ENCODE measurements at places on chromosomes 2 and 18.

DNA sequence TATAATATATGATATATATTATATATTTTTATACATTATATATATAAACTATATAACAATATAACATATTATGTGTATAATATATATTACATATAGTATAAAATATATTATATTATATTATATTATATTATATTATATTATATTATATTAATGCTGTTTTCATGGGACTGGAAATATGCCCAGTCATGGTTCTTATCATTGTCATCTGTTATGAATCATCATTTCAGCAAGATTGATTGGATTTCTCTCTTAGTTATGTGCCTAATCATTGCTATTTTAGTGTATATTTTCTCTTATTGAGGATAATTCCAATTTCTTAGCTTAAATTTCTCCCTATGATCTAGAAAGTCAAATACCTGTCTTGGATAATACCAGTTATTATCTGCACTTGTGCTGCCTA lies 617.8 kb downstream of the TRIB2 start:
- no peaks in the 10 kb centered on the region for H3K36me3 ChIP-seq
- no peaks in the 10 kb centered on the region for H3K4me1 ChIP-seq
- no peaks in the 10 kb centered on the region for H3K27me3 ChIP-seq
- no peak overlapping the region for H3K4me3 ChIP-seq
- H3K27ac ChIP-seq, result no peak overlapping the region
- DNase-seq, result no peak

DNA sequence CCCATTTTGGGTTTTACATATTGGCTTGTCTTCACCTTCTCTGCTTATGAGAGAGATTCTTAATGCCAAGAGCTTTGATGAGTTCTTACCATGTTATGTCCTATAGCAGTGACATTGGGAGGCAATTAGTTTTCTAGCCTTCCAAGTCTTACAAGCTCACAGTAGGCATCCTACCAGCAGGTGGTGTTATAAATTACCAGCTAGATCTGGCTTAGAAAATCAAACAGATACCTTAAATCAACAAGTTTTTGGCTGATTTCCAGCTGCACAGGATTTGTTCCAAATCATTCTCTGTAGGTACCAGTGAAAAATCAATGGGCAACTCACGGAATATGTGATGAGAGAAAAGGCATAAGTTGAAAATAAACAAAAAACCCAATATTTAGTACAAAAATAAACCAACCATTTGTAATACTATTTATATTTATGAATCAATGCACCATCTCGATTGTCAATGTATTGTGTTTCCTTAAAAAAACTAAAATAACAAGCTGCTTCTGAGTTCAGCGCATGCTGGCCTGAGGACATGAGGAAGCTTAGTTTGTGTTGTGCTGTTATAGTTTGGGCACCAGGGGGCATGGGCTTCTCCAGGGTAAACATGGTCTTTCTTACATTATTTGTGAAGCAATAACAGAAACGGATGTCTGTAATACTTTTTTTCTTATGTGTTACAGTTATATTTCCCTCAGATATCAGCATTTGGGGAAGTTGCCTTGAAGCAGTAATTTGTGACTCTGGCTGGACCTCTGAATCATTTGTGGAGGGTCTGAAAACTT lies 34.1 kb upstream of the NXPH2 start:
- no peak for DNase-seq
- H3K27me3 ChIP-seq, result no peaks in the 10 kb centered on the region
- H3K4me1 ChIP-seq, result no peaks in the 10 kb centered on the region
- H3K36me3 ChIP-seq, result no peaks in the 10 kb centered on the region
- H3K4me3 ChIP-seq, result no peak overlapping the region

DNA sequence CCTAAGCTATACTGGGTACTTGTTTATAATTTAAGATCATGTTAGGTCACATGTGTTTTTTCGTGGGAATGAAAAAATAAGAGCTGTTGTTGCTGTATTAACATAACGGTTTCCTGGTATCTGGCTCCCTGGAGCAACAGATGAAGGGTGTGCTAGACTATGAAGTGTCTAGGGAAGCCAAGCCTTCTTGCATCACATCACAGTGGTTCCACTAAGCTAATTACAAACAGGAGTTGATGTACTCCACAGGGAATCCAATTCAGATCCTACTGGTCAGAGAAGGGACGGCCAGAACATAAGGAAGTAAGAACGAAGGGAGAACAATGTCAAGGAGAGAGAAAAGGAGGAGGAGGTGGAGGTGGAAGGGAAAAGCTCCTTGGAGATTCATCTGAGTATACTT lies 193.0 kb upstream of the CYP26B1 start:
- no peaks in the 10 kb centered on the region for H3K36me3 ChIP-seq
- H3K4me1 ChIP-seq, result no peaks in the 10 kb centered on the region
- H3K27ac ChIP-seq, result no peak overlapping the region
- DNase-seq, result no peak

DNA sequence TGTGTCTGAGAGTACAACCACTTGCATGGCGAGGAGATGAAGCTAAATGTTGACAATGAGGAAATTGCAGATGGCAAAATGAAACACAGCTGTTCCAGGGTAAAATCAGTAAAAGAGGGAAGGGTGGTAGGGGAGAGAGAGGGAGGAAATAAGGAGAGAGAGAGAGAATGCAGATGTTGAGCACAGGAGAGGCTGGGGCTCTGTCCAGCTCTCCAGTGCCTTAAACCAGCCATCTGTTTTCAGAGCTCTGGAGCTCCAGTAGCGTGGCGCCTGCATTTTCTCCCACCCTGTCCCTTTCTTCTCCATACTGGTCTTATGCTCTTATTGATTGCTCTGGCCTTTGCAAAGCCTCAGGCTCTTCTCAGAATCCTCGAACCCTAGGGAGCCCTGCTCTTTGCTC lies 52.7 kb upstream of the BOD1L2 start:
- DNase-seq, result no peak
- H3K4me3 ChIP-seq, result no peak overlapping the region
- H3K36me3 ChIP-seq, result no peaks in the 10 kb centered on the region
- H3K4me1 ChIP-seq, result no peaks in the 10 kb centered on the region
- no peak overlapping the region for H3K27ac ChIP-seq

DNA sequence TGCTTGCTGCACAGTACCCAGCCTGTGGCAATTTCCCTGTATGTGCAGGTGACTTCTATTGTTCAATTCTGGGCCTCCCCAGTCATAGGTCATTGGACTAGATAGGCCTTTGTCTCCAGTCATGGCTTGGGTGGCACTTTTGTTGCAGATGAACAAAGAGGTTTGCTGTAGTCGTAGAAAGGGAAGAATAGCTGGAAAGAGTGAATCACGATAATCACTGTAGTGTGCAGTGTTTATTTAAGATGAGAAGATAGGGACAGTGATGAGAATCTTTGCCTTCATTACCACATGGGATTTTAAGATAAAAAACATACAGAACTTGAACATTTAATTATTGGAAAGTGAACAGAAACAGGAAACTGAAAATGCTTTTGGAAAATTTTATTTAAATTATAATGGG lies 156.1 kb upstream of the CYRIA start:
- H3K4me3 ChIP-seq, result no peak overlapping the region
- DNase-seq, result no peak
- no peaks in the 10 kb centered on the region for H3K36me3 ChIP-seq
- no peaks in the 10 kb centered on the region for H3K4me1 ChIP-seq
- no peak overlapping the region for H3K27ac ChIP-seq

Data from fibroblast of lung (primary cell).